ENCODE measurements at places on chromosomes 2 and 18.

DNA sequence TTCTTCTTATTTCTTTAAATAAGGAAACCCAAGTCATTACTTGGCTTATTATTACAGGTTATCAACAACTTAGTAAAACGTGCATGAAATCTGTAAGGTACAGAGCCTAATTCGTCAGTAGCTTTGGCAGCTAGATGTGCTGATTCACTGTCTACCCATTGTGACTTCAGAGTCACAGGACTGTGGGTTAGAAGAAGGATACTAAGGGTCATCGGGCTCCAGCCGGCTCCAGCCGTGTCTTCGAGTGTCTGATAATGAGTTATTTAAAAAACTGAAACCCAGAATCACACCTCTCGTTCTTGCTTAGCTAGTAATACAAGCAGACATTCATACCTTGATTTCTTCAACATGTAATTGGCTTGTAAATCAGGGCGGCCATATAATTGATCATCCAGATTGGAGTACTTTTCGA lies 170.5 kb downstream of the FMNL2 start:
- DNase-seq: no peak

DNA sequence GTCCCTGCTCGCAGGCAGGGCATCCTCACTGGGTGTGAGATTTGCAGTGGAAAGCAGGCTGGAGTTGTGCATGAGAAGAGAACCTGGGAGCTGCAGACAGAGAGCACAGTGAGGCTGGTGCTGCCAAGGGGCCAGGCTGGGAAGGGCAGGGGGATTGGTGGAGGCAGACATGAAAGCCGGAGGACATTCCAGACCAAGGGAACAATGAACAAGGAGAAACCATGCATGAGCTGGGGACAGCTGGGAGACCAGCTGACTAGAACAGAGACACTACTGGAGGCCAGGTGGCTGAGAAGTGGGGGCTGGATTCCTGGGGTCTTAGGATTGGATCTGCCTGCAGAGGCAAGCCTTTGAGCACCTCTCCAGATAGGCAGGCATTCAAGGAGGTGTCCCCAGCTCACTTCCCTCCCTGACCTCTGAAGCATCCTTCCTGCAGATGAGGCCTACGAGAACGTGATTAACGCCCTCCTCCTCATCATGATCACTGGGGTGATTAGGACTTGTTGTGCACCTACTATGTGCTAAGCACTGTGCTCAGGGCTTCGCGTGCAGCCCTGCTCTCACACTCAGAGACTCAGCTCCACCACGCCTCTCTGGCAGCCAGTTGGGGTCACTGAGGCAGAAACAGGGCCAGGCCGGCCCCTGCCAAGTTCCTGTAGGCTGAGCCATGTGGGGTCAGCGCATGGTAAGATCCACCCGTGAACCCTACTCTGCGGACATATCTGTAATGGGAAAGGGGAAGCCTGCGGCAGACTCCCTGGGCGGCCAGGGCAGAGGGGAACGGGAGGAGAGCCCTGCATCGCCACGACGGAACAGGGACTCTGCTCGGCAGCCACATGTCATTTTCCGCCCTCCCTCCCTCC lies 74.8 kb upstream of the SLC66A3 start:
- no peak for DNase-seq

GRCh38 chr2:68737711-68738110 lies 3.1 kb downstream of the ARHGAP25 start:
- DNase-seq: no peak

DNA sequence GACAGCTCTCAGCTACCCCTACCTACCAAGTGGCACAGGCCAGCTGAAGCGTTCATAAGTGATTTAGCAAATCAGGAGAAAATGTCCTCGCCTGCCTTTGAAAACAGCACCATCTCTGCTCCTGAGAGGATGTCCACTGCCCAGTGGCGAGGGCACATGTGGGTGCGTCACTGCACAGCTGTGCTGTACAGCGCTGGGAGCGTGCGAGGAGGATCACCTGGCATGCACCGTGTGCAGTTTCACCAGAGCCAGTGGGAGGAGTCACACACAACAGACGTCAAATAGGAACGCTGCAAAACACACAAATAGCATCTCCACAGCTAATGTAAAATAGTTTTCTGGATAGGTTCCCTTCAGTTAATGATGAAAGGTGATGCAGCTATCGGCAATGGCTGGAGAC lies 154.1 kb downstream of the HDAC4 start:
- no peak for DNase-seq

DNA sequence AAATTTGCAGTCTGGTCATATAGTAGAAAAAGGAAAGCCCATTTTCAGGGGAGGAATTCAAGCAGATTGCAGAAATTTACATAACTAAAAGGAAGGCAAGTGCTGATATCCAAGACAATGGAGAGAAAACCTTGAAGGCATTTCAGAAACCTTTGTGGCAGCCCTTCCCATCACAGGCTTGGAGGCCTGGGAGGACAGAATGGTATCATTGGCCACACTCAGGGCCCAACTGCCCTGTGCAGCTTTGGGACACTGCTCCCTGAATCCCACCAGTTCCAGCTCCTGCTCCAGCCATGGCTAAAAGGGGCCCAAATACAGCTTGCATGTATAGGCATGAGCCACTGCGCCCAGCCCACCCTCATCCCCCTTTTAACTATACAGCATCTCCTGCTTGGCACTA lies 81.1 kb upstream of the NYAP2 start:
- DNase-seq: no peak

- no peak for DNase-seq
These were observed 39.6 kb downstream of the DCDC2C start for GRCh38 chr2:3742743-3743508.

DNA sequence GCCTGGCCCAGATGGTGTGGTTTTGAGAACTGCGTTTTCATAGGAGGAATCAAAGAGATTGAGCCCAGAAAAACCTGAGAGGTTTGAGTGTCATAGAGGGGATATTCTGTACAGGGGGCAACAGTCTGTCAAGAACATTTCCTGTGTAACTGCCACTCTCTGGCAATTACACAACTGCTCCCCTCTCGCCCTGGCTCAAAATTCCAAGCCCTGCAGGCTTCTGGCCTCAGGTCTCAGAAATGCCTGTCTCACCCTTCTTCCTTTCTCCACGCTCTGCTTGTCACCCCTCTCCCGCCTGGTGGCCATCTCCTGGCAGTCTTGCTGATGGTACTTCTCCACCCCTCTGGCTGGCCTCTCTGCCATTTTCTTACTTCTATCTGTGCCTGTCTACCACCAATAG lies 4.0 kb downstream of the VAMP5 start:
- no peak for DNase-seq

- no peak for DNase-seq
These were observed 285.0 kb upstream of the KCNH7 start for GRCh38 chr2:163123526-163123925.

- DNase-seq: no peak
These were observed 1.6 kb upstream of the PSTPIP2 start for GRCh38 chr18:46073474-46074331.

Data from stimulated activated CD8-positive, alpha-beta memory T cell treated with anti-CD3 and anti-CD28 coated beads, Interleukin-7, amount 100 ng/mL, for 24 hours (primary cell).